PC-9 (cell line): ENCODE measurements at places on chromosomes 12 and 14. TPM values are rescaled to one million over a fixed set of nuclear protein-coding genes. Genes with fewer than 3 reads are reported as not detected.

C12orf54 gene
- not detected in 2 replicates for total RNA-seq

SRGAP1 gene
- total RNA-seq: 18.0 and 24.5 TPM in 2 replicates

ADCK1 gene
- 19.0 and 26.3 TPM in 2 replicates for total RNA-seq

SLC6A15 gene
- not detected in 2 replicates for total RNA-seq

- no peaks in the 10 kb centered on the region for H3K27me3 ChIP-seq
- no peak overlapping the region for H3K27ac ChIP-seq
- H3K4me3 ChIP-seq: no peak overlapping the region
- H3K36me3 ChIP-seq: no peaks in the 10 kb centered on the region
- H3K4me1 ChIP-seq: no peaks in the 10 kb centered on the region
- no peak for DNase-seq
Observed at GRCh38 chr14:105793836-105794235, 267.5 kb downstream of the TMEM121 start.

- no peak for DNase-seq
- H3K4me1 ChIP-seq: no peaks in the 10 kb centered on the region
- no peak overlapping the region for H3K27ac ChIP-seq
- H3K27me3 ChIP-seq: no peaks in the 10 kb centered on the region
- no peak overlapping the region for H3K4me3 ChIP-seq
Observed at GRCh38 chr14:90703841-90704737, 112.1 kb downstream of the TTC7B start.

GRCh38 chr12:1130164-1130563 is 139.1 kb downstream of the ERC1 start:
- H3K36me3 ChIP-seq: no peaks in the 10 kb centered on the region
- H3K4me3 ChIP-seq: peak overlapping the region; percentile 13; the same call in 1 of the 2 replicates
- no peaks in the 10 kb centered on the region for H3K27me3 ChIP-seq
- H3K27ac ChIP-seq: peak overlapping the region; percentile 69

- H3K4me1 ChIP-seq: no peaks in the 10 kb centered on the region
- no peak overlapping the region for H3K4me3 ChIP-seq
- H3K27me3 ChIP-seq: peaks cover 7% of the 10 kb centered on the region; the same call in 1 of the 2 replicates
Observed at GRCh38 chr12:114122016-114122415, 155.9 kb upstream of the RBM19 start.

- H3K4me3 ChIP-seq: no peak overlapping the region
- 0 out of 2 replicates have a peak, but pooled peaks cover 2% of the 10 kb centered on the region for H3K4me1 ChIP-seq
- no peaks in the 10 kb centered on the region for H3K27me3 ChIP-seq
- no peak for DNase-seq
- no peak overlapping the region for H3K27ac ChIP-seq
Observed at GRCh38 chr12:90124289-90124688, 415.7 kb upstream of the ATP2B1 start.

DNA sequence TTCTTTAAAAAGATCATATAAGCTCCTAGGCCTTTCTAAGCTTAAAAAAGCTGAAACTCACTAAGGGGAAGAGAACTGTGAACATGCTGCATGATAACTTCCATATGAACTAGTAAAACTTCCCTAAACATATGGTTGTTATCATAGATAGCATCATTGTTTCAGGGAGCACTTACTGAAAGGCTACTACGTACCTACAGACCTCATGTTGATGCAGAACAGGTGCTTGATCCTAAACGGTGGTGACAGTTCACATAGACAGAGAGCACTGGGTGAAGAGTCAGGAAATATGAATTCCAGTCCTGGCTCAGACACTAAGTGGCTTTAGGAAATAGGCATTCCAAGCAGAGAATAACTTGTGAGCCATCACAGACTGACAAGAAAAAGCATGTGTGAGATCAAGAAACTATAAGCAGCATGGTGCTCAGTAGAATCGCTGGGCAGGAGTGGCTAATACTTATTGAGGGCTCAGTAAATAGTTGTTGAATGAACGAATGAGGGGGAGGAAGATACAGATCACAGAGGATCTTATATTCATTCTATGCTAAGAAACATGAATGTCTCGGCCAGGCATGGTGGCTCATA is 78.4 kb upstream of the NUDT4 start:
- no peak overlapping the region for H3K4me3 ChIP-seq
- DNase-seq: no peak
- no peaks in the 10 kb centered on the region for H3K4me1 ChIP-seq
- H3K36me3 ChIP-seq: no peaks in the 10 kb centered on the region

- no peak for DNase-seq
- H3K4me3 ChIP-seq: no peak overlapping the region
- no peaks in the 10 kb centered on the region for H3K27me3 ChIP-seq
- no peaks in the 10 kb centered on the region for H3K36me3 ChIP-seq
- H3K27ac ChIP-seq: no peak overlapping the region
- no peaks in the 10 kb centered on the region for H3K4me1 ChIP-seq
Observed at GRCh38 chr14:31476131-31476866, 11.5 kb downstream of the GPR33 start.

DNA sequence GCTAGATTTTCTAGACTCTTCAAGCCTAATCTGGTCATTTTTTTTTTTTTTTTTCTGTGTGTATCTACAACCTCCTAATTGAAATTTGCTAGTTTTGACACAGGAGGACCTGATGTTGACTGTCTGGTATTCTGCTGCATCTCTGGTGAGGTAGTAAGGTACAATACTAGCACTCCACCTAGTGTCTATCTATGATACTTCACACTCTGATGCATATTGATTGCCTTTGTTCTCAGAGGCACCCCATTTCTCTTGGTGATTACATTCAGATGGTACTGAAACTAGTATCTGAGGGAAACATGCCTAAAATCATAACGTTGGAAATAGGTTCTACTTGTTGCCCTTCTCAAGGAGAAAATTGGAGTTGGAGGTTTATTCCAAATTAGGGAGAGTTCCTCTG is 930.5 kb upstream of the NOVA1 start:
- no peak overlapping the region for H3K27ac ChIP-seq
- H3K4me1 ChIP-seq: no peaks in the 10 kb centered on the region
- H3K4me3 ChIP-seq: no peak overlapping the region
- no peak for DNase-seq

GRCh38 chr14:71206766-71207371 is 299.6 kb downstream of the PCNX1 start:
- no peaks in the 10 kb centered on the region for H3K27me3 ChIP-seq
- H3K36me3 ChIP-seq: no peaks in the 10 kb centered on the region
- H3K4me3 ChIP-seq: no peak overlapping the region
- H3K4me1 ChIP-seq: peaks cover 19% of the 10 kb centered on the region
- no peak overlapping the region for H3K27ac ChIP-seq

GRCh38 chr14:94773655-94774343 is 3.9 kb upstream of the GSC start:
- no peak for DNase-seq
- no peaks in the 10 kb centered on the region for H3K4me1 ChIP-seq
- H3K27me3 ChIP-seq: peaks cover 28% of the 10 kb centered on the region
- H3K4me3 ChIP-seq: no peak overlapping the region

GRCh38 chr14:64758025-64758521 is 53.8 kb downstream of the PLEKHG3 start:
- no peak overlapping the region for H3K4me3 ChIP-seq
- no peaks in the 10 kb centered on the region for H3K36me3 ChIP-seq
- H3K27me3 ChIP-seq: no peaks in the 10 kb centered on the region
- peak overlapping the region; percentile 34 for H3K27ac ChIP-seq
- H3K4me1 ChIP-seq: peaks cover 79% of the 10 kb centered on the region

DNA sequence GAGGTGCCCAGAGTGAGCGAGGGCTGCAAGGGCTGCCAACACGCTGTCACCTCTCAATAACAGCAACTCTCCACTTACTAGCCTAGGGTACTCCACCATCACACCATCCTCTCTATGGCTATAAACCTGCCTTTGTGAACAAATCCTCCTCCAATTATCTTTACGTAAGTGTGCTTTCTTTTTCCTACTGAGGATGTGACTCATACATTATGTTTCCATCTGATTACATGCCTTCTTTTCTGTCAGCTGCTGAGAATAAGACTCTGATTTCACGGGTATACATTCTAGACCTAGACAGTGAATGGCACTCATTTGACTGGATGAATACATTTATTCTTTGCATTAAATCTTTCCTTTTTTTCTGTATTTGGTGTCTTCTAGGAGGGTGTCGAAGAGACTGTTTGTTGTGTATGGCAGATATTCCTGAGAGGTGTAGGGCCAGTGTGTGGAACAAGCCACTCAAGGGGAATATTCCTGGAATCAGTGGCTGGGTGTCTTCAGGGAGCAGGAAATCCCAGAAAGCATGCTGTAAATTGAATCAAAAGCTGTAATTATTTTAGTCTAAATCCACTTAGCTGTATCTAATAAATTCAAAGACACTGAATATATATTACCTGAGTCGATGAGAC is 327.3 kb upstream of the TMTC1 start:
- H3K27ac ChIP-seq: no peak overlapping the region
- no peak for DNase-seq
- H3K4me3 ChIP-seq: no peak overlapping the region

- H3K27ac ChIP-seq: no peak overlapping the region
- H3K4me3 ChIP-seq: no peak overlapping the region
- no peaks in the 10 kb centered on the region for H3K4me1 ChIP-seq
- DNase-seq: no peak
- H3K27me3 ChIP-seq: no peaks in the 10 kb centered on the region
- no peaks in the 10 kb centered on the region for H3K36me3 ChIP-seq
Observed at GRCh38 chr14:87508333-87508732, 484.6 kb downstream of the GALC start.

- no peaks in the 10 kb centered on the region for H3K36me3 ChIP-seq
- no peak overlapping the region for H3K4me3 ChIP-seq
- no peak overlapping the region for H3K27ac ChIP-seq
- DNase-seq: peak; percentile 45
- peaks cover 11% of the 10 kb centered on the region for H3K4me1 ChIP-seq
Observed at GRCh38 chr12:54475537-54475936, 2.1 kb upstream of the GTSF1 start.

DNA sequence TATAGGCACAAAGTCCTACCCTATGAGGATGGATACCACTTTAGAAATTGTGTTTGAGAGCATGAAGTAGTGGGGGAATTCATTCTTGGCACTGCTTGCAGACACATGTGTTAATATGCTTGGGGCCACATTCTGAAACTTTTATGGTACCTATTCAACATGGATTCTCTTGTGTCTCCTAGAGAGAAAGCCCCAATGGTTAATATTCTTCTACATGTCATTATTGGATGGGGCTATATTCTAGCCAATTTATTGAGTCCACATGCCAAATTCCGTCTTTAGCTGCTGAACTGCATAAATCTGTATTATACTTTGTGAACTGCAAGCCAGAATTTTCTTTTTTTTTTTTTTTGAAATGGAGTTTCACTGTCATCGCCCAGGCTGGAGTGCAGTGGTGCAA is 140.0 kb downstream of the KICS2 start:
- H3K36me3 ChIP-seq: peaks cover 37% of the 10 kb centered on the region
- H3K4me1 ChIP-seq: peaks cover 33% of the 10 kb centered on the region
- DNase-seq: no peak
- no peaks in the 10 kb centered on the region for H3K27me3 ChIP-seq

DNA sequence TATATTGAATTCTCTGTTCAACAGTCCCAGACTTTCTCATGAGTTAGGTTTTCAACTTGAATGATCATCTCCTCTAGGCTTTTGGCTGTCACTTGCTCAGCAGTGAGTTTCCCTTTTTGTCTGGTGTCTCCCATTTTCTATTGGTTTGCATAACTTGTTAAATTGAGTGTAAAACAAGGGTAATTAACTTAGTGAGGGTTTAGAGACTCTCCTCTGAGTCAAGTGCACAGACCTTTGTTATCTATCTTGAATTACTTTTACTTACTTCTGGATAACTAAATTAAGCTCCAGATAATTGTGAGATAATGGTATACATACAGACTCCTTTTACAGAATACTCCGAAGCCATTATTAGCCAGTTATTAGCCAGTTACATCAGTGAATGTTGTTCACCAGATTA is 22.0 kb downstream of the MLXIP start:
- H3K27ac ChIP-seq: no peak overlapping the region
- no peaks in the 10 kb centered on the region for H3K36me3 ChIP-seq
- DNase-seq: no peak
- no peak overlapping the region for H3K4me3 ChIP-seq
- no peaks in the 10 kb centered on the region for H3K27me3 ChIP-seq

GRCh38 chr12:119378903-119379302 is 44.4 kb downstream of the CCDC60 start:
- DNase-seq: no peak
- no peak overlapping the region for H3K27ac ChIP-seq
- H3K27me3 ChIP-seq: peaks cover 47% of the 10 kb centered on the region; the same call in 1 of the 2 replicates
- H3K4me1 ChIP-seq: no peaks in the 10 kb centered on the region
- H3K36me3 ChIP-seq: no peaks in the 10 kb centered on the region
- H3K4me3 ChIP-seq: no peak overlapping the region

DNA sequence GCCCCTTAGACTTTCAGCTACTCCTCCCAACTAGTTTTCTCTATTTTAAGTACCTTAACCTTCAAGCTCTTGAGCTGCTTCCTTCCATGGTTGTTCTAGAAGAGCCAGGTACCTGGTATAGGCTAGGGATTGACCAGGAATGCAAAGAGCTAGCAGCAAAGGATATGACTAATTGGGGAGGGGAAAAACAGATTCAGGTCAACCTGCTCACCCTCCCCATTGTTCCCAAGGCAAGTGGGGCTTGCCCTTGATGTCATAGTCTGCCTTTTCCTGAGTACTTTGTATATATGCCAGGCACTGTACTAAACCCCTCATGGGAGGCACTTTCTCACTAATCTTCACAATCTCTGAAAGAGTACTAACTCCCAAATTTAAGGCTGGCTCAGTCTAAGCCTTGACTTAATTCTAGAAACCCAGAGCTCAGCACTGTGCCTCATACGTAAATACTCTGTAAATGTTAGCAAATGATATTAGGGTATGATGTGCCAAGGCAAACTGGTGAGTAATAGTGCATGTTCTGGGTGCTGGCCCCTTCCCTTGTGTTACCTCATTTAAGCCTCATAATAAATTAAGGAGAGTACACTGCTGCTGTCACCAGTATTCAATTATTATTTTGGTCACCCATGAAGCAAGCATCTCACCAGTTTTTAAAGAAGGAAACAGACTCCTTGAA is 42.2 kb downstream of the SUDS3 start:
- no peaks in the 10 kb centered on the region for H3K27me3 ChIP-seq
- H3K36me3 ChIP-seq: peaks cover 5% of the 10 kb centered on the region; the same call in 1 of the 2 replicates
- peaks cover 11% of the 10 kb centered on the region for H3K4me1 ChIP-seq

DNA sequence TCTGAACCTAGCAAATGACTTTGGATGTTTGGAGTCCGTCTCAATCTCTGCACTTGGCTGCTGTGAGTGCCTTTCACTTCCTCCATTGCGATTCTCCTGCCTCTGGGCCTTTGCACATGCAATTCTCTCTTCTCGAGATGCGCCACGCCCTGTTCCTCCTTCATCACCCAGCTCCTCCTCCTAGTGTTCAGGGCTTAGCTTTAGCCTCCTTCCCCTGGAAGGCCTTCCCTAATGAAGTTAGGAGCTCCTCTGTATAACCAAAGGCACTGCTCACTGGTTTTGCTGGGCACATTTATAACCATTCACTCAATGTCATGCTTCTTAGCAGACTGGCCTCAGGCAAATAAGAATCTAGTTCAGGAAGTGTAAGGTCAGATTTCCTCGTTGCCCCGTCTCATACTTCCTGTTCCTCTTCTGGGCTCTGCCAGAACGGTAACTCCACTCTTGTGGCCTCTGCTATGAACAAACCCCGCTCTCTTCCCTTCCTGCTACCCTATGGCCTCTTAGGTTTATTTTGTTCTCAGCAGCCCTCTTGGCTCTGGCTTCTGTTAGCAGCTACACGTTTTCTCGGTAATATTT is 171.4 kb downstream of the CRADD start:
- H3K4me3 ChIP-seq: no peak overlapping the region
- no peaks in the 10 kb centered on the region for H3K36me3 ChIP-seq
- no peaks in the 10 kb centered on the region for H3K4me1 ChIP-seq
- no peak overlapping the region for H3K27ac ChIP-seq
- H3K27me3 ChIP-seq: no peaks in the 10 kb centered on the region

GRCh38 chr12:104740668-104741067 is 217.4 kb downstream of the SLC41A2 start:
- DNase-seq: no peak
- no peaks in the 10 kb centered on the region for H3K4me1 ChIP-seq
- H3K27me3 ChIP-seq: no peaks in the 10 kb centered on the region
- no peak overlapping the region for H3K27ac ChIP-seq
- no peak overlapping the region for H3K4me3 ChIP-seq
